ENCODE measurements at places on chromosomes 16 and 17. TPM values are rescaled to one million over a fixed set of nuclear protein-coding genes. Genes with fewer than 3 reads are reported as not detected.

SMPD3 gene
- total RNA-seq, result 0.38 TPM

GRCh38 chr16:20995711-20996110 lies 95.1 kb downstream of the LYRM1 start:
- no peak for DNase-seq

DNA sequence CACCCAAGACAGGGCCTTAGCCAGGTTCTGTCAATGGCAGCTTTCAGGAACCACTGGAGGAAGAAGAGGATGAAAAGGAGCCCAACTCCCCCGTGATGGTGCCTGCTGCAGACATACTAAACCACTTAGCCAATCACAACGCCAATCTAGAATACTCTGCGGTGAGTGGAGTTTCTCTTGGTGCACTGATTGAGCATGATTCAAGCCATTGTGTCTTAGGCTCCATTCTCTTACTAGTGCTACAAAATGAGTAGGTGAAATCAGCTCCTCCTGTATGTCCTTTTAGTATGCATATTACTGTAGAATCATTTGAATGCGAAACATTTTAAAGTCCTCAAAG lies 1.4 kb downstream of the SETD6 start:
- DNase-seq, result no peak

HNF1B gene
- total RNA-seq, result 15.1 TPM

GRCh38 chr17:49551221-49552069 lies 24.2 kb upstream of the NXPH3 start:
- no peak for DNase-seq

All from kidney epithelial cell (primary cell).